ENCODE measurements at places on chromosomes 5 and 9.

GRCh38 chr5:76479973-76480667 is 77.0 kb downstream of the IQGAP2 start:
- peak; percentile 86 for DNase-seq

GRCh38 chr9:77284616-77285015 is 107.3 kb downstream of the VPS13A start:
- DNase-seq: no peak

DNA sequence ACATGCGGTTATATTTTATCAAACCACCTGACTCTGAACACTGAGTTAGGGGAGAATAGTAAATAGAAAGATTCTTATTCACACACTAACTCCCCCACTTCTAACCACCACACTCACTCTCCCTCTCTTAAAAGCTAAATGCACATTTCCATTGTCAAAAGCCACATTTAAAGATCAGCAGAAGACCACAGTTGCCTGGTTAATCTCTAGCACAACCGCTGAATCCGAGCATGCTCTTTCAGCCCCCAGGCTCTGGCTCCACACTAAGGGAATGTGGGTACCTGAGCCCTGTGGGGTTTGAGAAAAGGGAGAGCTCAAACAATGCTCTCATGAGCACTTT is 35.7 kb downstream of the PFDN1 start:
- no peak for DNase-seq

DNA sequence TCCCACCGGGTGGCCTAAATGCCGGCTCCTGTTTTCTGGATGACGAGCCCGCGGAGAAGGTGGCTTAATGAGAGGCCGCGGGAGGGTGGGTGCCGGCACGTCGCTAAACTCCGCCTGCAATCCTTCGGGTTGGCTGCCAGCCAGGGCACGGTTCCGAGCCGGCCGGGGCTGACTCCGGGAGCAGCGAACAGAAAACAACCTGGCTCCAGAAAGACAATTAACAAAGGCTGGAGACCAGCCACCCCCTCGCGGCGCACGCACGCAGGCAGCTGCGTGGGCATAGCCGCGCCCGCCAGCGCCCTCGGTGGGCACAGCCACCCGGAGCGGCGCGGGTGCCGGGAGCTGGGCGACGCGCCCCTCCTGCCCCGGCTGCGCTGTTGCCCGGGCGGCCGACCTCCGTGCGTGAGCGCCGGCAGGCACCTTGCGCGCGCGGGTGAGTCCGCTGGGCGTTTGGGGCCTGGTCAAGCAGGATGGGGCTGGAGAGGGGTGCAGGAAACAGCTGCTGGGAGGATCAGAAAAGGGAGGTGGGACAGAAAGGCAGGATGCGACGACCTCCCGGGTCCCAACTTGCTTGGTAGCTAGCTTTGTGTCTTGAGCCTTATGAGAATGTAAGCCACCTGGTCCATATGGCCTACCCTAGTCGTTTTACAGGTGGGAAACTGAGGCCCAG is at the start of gene ARHGEF37:
Gene ARHGEF37 (plus strand): TSS at position 307 of the 670 bp plus-strand sequence. CDS start 16,272 bp downstream, outside the sequence.
- DNase-seq: peak; percentile 82

- DNase-seq: no peak
These were observed 172.5 kb upstream of the PTPRD start for GRCh38 chr9:10785255-10785654.

Measured in hematopoietic multipotent progenitor cell treated with erythropoietin and hydrocortisone succinate and interleukin-3 and kit ligand, for 6 days (in vitro differentiated cells).